ENCODE measurements at places on chromosomes 16 and 17.

DNA sequence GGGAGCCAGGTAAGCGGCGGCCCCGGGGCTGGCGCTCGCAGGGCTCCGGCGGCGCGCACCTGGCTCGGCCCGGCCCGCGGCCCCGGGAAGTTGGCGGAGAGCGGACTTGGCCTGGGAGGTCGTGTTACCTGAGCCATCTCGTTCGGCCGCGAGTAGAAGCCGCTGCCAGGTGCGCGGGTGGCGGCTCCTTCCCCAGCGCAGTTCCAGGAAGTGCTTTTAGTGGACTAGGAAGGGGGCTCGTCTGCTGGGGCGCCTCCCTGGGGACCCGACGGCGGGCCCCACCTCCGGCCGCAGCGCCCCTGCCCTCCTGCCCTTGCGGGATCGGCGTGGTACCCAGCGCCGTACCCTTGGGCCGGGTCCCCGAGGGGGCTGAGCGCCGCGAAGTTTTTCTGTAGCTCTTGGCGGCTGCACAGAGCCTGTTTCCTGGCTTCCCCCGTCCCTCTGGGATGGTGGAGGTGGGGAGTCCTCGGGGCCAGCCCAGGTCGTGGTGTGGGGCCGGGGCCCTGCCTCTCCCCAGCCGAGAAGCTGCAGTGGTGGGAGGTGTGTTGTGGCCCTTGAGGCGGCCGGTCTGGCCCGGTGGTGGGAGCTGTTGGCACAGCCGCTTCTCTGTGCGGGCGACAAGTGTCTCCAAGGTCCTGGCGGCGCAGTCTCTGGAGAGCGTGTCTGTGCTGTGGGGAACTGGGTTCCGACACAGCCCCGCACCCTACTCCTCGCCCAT lies 96.9 kb downstream of the RAB11FIP4 start:
- no peak for DNase-seq

DNA sequence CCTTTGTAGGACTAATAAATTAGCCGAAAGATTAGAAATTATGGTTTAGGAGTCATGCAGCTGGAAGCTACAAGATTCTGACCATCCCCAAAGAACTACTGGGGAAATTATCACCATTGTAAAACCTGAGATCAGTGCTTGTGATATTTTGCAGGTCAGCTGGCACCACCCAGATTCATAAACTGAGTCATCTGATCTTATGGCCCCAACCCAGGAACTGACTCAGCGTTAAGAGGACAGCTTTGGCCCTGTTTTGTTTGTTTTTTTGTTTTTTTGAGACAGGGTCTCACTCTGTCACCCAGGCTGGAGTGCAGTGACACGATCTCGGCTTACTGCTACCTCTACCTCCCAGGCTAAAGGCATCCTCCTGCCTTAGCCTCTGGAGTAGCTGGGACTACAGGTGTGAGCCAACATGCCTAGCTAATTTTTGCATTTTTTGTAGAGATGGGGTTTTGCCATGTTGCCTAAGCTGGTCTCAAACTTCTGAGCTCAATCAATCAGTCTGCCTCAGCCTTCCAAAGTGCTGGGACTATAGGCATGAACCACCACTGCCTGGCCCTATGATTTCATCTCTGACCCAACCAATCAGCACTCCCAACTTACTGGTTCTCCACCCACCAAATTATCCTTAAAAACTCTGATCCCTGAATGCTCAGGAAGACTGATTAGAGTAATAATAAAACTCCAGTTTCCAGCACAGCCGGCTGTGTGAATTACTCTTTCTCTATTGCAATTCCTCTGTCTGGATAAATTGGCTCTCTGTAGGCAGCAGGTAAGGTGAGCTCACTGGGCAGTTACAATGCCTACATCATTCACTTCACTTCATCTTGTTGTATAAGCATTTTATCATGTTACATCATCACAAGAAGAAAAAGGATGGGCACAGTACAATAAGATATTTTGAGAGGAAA lies 79.4 kb upstream of the KSR1 start:
- no peak for DNase-seq

- no peak for DNase-seq
These were observed at the start of gene CNTNAP4 for GRCh38 chr16:76276745-76277438. CNTNAP4 (plus strand) TSS chr16:76277401; CDS start chr16:76277663, 262 bp downstream.

GRCh38 chr16:68961778-68962402 lies 118.6 kb downstream of the TANGO6 start:
- no peak for DNase-seq

GRCh38 chr17:9612006-9612405 lies 33.3 kb upstream of the USP43 start:
- DNase-seq, result no peak

DNA sequence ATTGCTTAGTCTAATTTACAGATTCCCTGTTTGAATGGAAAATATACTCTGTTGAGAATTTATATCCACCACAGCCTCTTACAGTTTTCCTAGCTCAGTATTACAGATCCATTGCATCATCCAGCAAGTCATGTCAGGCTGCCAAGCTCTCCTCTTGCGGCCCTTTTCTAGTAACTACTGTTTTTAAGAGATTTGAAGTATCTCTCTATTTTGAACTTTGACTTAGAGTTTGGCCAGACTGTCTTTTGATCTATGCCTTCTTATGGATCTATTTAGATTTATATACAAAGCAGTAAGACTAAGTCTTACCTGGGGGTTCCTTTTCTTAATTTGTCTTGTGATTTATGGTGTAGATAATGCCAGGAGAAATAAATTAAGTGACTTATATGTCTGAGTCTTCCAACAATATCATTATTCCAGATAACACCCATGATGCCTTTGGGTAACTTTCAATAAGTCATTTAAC lies 53.1 kb upstream of the ABCC11 start:
- DNase-seq, result no peak

DNA sequence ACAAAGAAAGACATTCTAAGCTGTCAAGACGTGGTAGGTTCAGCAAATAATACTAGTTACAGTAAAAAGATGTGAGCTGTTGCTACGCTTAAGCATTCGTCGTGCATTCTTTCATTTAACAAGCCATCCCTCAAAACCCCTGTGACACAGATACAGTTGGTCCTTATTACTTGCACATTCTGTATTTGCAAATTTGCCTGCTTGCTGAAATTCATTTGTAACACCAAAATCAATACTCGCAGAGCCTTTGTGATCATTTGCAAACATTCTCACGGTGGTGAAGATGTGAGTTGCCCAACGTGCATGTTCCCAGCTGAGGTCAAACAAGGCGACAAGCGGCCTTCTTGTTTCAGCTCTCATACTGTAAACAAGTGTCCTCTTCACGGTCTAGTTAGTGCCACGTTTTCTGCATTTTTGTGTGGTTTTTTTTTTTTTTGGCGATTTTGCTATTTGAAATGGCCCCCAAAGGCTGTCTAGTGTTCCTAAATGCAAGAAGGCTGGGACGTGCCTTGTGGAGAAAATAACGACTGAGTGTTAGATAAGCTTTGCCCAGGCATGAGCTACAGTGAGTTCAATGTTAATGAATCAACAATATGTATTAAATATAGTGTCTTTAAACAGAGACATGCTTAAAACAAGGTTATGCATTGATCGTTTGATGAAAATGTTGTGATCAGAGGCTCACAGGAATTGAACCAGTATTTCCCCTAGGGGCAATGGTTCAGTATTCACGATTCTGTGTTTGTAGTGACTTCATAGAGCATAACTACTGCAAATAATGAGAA lies 84.1 kb downstream of the RAB11FIP4 start:
- DNase-seq, result no peak

DNA sequence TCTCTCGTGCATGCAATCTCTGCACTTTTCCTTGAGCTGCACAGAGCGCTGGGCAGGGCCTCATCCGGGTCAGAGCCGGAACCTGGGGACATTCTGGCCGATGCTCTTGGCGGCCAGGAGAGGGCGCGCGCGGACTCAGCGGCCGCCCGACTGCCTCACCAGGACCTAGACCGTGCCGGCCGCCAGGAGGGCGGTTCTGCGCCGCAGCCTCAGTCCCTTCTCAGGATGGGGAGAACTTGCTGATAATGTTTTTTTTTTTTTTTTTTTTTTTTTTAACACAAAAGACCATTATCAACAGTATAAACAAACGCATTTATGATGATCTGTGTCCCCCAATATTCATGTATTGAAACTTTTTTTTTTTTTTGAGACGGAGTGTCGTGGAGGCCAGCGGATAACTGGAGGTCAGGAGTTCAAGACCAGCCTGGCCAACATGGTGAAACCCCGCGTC lies 8.1 kb upstream of the FLYWCH2 start:
- DNase-seq, result peak; percentile 52

DNA sequence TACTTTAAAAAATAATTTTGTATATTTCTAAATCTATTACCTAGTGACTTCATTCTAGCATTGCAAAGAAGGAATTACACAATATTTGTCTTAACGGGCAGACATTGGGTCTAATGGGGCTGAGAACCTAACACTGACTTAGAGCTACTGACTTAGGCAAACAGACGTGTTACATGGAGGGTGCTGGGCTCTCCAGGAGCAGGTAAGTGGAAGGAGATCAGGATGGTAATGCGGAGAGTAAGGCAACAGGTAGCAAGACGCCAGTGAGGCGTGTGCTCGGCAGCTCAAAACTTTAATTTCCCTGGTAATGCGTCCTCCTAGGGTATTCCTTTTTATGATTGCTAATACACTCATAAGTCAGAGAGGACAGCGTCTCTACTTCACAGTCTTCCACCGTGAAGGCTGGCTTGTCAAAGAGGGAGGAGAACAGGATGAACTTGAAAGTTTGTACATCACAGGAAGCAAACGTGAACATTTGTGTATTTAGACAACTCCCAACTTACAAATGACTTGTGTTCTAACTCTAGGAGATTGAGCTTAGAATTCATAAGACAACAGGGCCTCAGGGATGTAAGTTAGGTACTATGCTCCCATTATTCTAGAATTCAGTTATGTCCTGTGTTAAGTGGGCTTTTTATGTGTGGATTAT lies 4.6 kb downstream of the KRT28 start:
- DNase-seq, result no peak

DNA sequence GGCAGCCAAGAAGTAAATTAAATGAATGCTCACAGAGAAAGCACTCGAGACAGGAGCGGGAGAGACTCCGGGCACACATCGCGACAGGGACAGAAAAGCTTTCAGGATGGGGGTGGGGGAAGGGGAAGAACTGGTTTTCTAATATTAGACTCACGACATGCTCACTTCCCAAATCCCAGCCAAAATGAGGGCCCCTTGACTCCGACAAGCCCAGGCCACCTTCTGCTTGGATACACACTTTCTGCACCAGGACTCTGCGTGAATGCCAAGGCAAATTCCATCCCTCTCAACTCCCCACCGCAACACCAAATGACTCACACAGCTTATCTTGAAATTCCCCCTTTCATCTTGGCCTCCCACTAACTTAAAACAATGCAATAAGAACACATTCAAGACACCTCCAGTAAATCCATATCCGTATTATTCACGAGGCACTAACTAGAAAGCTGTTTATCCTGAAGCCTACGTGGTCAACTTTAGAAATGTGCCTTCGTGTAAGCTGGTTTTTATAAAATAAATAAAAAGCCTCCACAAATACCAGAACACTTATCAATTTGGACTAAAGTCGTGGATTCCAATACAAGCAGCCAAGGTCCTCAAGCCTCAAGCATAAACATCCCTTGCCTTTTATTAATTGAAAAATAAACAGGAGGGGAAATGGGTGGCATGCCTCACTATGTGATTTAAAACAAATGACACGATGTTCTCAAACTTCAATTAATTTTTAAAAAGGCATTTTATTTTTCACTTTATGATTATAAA lies 46.1 kb downstream of the NXN start:
- DNase-seq, result no peak

DNA sequence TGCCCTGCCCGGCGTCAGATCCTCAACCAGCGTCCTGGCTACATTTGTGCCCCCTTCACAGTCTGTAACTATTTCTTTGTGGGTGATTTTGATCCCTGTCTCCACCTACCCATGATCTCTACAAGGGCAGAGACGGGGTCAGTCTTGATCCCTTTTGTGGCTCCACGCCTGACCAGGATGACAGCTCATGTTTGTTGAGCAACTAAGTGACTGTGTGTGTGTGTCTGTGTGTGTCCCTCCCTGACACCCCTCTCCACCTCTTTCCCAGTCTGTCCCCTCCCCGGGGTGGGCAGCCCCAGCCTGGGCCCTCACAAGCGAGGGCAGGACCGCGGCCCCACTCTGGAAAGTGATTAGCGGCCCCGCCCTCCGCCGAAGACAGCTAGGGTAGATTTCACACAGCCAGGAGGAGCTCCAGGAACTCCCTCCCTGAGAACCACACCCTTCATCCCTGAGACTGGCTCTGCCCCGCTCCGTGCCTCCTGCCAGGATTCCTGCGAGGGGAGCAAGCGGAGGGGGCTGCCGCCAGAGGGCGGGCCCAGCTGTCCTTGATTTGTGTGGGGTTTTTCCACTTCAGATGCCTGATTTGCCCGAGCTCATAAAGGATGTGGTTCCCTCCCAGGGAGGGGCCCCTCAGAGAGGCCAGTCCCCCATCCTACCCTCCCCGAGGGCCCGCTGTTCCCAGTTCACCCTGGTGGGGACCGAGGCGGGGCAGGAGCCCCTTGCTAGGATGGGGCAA lies 5.3 kb upstream of the HS3ST6 start:
- DNase-seq, result no peak

GRCh38 chr16:6124136-6124535 lies 1026.5 kb upstream of the EEF2KMT start:
- DNase-seq, result no peak

DNA sequence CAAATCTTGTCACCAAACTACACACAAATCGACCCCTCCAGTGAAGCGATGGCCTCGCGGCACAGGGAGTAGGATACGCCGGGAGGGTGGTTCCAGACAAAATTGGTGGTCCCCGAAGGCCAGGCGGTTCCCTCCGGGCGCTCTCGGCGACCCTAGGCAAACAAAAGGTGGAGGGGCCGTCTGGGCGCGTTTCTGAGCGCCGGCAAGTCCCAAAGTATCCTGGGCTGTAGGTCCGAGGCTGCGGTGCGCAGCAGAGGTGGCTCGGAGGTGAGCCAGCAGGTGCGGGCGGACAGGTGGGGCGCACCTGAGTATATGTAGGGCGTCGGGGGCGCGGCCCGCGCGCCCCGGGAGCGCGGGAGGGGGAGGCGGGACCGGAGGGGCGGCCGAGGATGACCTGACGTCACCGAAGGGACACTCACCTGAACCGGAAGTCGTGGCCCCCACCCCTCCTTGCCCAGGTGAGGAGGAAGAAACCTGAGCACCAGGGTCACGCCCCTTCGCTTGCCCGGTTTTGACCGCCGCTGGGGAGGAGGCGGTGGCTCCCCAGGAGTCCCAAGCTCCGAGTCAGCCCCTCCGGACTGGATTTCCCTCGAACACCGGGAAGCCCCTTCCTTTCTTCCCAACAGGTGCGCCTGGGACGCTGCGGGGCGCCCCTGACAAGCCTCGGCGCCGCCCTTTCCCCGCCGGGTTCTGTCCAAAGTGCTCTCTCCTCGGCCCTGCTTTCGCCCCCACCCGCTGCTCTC lies at the start of gene CLDN7:
CLDN7 (minus strand) TSS at position 287 of the 743 bp plus-strand sequence. CDS start 435 bp downstream, outside the sequence.
- DNase-seq, result no peak

DNA sequence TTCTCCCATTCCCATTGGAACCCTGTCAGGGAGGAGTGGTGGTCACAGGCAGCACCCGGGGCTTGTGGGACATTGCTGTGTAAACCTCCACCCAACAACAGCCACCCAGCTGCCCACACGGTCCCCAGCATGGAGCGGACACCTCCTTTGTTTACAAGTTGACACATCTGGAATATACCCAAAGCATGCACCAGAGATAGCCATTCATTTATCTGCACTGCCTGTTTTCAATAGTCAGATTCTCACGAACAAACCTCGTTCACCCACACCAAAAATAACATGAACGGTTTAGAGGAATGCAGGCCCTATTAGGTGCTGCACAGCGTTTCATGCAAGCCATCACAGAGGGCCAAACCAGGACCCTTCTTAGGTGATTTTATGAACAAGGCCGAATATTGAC lies 244.8 kb downstream of the FOXL1 start:
- no peak for DNase-seq

- no peak for DNase-seq
These were observed 82.3 kb upstream of the BCAR1 start for GRCh38 chr16:75333721-75334163.

- no peak for DNase-seq
These were observed 30.5 kb downstream of the TMEM98 start for GRCh38 chr17:32958418-32958817.

- no peak for DNase-seq
These were observed 73.2 kb upstream of the C16orf82 start for GRCh38 chr16:26993511-26993910.
